ENCODE measurements at places on chromosomes 13 and 19.

DNA sequence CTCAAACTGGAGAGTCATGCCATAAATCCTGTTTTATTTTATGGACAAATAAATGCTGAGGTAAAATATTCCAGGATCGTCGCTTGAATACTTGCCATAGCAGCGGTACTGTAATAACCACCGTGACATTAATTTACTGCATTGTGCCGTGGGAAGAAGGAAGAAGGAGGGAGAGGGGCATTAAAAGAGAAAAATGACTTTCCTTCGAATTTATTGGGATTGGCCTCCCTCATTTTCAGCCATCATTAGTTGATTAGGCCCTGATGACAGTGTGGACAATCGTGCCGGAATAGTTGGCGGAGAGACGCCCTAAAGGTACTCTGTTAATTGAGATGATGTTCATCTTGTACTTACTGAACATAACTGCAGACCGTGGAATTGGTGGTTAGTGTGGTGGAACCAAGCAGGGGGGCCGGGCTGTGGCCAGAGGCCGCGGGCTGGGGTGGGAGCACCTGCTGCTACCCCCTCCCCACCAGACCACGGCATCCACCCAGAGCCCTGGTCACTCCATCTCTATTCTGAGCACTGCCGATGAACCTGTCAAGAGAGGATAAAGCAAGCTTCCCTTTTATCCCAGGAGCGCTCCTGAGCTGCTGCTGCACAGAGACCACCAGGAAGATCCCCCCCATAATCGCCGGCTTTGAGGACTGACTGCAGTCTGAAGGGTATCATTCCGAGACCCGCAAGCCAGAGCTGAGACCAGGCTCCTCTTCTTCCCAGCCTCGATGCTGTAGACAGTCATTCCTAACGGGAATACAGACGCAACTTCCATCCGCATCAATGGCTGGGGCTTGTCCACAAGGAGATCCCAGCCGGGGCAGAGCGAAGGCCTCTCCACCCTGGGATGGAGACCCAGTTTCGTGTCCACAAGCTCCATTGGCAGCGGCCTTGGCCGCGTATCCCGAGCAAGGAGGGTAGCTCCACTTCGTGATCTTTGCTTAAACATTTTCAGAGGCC is 168.3 kb upstream of the TSHZ3 start:
- no peak for DNase-seq

DNA sequence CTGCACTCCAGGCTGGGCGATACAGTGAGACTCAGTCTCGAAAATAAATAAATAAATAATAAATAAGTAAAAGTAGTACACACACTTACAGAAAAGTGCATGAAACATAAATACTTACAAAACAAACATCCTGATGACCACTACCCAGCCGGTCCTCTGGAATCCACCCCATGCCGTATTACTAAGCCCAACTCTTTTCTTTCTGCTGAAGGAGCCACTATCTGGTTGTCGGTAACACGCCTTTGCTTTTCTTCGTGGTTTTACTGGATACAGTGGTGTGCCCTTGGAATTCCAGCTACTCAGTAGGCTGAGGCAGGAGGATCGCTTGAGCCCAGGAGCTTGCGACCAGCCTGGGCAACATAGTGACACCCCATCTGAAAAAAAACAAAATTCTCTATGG is 39.4 kb downstream of the CELF5 start:
- no peak for DNase-seq

DNA sequence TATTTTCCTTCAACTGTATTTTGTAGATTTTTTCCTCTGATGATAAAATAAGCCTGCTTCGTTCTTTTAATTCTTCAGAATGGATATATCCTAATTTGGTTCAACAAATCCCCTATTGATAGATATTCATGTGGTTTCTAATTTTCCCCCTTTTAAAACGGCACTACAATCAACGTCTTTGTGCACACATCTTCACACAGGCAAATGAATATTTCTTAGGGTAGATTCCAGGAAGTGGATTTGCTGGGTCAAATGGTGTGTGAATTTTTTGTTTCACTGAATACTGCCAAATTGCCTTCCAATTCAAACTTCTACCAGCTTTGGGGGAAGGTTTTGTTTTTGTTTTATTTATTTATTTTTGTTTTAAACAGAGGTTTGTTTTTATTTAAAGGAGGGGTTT is 287.2 kb downstream of the FOXO1 start:
- no peak for DNase-seq

- no peak for DNase-seq
These were observed 447.3 kb downstream of the FGF9 start for GRCh38 chr13:22118158-22118557.

- peak; percentile 59 for DNase-seq
These were observed 260.0 kb downstream of the KLF12 start for GRCh38 chr13:73873940-73874830.

- no peak for DNase-seq
These were observed 2.9 kb upstream of the ZNF700 start for GRCh38 chr19:11921852-11922495.

DNA sequence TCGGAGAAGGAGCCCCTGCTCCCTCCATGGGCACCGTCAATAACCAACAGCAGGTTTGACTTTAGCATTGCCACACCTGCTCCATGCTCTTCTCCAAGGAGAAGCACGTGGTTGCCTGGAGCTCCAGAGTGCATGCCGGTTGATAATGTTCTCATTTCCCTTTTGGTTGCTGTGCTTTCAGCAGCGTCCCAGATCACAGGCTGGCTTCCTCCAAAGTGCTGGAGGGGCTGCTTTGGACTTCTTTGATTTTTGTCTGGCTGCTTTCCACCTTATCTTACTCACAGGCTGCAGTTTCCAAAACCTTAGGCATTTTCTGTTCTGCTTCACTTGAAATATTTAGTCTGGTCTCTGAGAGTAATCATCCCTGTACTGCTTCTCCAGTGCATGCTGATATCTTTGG is 123.8 kb upstream of the IRS2 start:
- DNase-seq, result no peak

- no peak for DNase-seq
These were observed 607.4 kb downstream of the EFNB2 start for GRCh38 chr13:105928048-105928447.

DNA sequence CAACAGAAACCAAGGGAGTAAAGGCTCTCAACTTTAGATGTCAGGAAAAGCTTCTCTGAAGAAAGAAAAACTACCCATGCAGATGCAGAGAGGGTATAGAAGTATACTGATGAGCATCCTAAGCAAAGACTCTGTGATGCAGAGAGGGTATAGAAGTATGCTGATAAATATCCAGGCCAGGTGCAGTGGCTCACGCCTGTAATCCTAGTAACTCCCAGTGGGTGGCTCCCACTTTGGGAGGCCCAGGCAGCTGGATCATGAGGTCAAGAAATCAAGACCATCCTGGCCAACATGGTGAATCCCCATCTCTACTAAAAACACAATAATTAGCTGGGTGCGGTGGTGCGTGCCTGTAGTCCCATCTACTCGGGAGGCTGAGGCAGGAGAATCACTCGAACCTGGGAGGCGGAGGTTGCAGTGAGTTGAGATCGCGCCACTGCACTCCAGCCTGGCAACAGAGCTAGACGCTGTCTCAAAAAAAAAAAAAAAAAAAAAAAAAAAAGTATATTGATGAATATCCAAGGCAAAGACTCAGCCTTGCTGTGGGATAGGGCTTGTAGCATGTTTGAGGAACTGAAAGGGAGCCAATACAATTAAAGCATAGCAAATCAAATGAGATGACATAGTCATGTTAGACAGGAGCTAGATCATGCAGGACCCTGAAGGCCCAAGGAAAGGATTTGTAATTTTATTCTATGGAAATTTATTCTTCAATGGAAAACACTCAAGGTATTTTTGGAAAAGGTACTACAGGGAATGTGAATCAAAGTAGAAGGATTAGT is 14.9 kb downstream of the UBL3 start:
- no peak for DNase-seq

DNA sequence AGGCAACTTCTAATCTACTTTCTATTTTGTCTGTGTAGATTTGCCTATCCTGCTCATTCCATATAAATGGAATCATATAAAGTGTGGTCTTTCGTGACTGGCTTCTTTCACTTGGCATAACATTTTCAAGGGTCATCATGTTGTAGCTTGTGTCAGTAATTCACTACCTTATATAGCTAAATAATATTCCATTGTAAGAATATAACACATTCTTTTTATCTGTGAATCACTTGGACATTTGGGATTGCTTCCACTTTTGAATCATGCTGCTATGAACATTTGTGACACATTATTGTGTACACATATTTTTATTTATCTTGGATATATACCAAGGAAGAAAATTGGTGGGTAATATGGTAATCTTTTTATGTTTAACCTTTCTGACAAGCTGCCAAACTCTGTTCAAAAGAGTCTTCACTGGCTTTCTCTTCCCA is 89.0 kb upstream of the CSNK1A1L start:
- no peak for DNase-seq

- no peak for DNase-seq
These were observed 5.9 kb upstream of the ZNF551 start for GRCh38 chr19:57675881-57676280.

DNA sequence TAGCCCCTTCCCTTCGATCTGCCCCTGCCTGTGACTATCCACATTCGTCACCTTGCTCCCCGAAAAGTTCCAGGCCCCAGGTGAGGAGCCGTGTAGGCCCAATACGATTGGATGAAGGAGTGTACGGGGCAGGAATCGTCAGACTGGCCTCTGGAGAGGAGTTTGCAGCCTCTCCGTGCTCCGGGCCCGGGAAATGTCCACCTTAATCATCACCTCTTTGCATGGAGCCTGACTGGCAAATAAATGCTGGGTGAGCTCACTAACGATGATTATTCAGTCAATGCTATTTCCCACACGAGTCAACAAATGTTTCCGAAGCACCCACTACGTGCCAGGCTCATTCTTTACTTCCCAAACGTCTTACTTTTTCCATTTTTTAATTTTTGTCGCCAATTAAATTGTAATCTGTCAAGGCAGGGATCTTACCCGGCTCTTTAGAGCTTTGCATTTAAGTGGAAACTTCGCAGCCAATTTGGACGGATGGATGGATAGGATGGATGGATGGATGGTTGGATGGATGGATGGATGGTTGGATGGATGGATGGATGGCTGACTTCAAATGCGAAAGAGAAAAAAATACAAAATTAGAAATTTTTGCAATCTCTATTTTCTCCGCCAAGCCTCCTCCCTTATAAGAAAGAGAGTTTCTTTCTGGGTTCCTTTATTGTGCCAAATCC is 45.8 kb downstream of the TGDS start:
- DNase-seq, result peak; percentile 26

- no peak for DNase-seq
These were observed 193.5 kb downstream of the TEX29 start for GRCh38 chr13:111513766-111514609.

DNA sequence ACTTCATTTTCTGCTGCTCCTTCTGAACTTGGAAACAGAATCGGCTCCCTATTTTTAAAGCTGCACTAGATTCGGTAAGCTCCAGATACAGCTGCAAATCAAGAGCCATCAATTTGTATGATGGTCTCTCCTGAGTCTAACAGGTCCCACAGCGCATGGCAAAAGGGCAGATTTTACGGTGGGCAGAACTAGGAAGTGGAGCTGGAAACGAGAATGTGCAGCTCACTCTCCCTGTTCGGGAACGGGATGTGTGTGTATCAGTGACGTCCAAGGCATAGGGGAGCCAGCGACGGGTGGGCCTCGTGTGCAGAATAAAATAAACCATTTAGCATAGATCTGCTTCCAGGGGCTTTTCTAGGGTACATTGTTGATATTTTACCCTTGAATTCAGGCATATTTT is 74.2 kb downstream of the COL4A1 start:
- DNase-seq, result no peak

GRCh38 chr13:59103004-59103768 is 1060.5 kb downstream of the DIAPH3 start:
- peak; percentile 49 for DNase-seq

- no peak for DNase-seq
These were observed 9.0 kb upstream of the ISYNA1 start for GRCh38 chr19:18446811-18447359.

DNA sequence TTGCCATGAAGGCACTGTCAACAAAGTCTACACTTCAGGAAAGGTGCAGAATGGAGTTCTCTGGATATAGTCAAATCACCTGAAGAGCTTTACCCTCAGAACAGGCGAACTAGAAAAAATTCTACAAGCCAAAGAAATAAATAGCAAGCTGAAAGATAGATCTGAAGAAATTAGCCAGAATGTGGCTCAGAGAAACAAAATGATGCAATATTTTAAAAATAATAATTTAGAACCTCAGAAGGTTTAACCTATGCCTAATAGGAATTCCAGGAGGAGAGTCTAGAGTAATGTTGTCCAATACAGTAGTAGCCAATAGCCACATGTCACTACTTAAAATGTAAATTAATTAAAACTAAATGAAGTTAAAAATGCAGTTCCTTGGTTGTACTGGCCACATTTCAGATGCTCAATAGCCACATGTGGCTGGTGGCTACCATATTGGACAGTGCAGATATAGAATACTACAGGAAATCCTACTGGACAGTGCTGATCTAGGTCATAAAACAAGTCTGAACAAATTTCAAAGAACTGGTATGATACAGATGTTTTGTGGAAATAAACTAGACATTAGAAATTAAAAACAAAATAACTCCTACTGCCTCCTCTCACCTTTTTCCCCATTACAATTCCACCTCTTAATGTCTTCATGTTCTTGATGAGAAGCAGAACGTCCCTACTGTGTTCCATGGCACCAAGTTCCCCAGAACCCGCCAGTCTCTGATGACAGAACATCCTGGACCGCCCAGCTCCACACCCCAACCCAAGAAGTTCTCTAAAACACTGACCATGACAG is 679 bp upstream of the CDADC1 start:
- no peak for DNase-seq

DNA sequence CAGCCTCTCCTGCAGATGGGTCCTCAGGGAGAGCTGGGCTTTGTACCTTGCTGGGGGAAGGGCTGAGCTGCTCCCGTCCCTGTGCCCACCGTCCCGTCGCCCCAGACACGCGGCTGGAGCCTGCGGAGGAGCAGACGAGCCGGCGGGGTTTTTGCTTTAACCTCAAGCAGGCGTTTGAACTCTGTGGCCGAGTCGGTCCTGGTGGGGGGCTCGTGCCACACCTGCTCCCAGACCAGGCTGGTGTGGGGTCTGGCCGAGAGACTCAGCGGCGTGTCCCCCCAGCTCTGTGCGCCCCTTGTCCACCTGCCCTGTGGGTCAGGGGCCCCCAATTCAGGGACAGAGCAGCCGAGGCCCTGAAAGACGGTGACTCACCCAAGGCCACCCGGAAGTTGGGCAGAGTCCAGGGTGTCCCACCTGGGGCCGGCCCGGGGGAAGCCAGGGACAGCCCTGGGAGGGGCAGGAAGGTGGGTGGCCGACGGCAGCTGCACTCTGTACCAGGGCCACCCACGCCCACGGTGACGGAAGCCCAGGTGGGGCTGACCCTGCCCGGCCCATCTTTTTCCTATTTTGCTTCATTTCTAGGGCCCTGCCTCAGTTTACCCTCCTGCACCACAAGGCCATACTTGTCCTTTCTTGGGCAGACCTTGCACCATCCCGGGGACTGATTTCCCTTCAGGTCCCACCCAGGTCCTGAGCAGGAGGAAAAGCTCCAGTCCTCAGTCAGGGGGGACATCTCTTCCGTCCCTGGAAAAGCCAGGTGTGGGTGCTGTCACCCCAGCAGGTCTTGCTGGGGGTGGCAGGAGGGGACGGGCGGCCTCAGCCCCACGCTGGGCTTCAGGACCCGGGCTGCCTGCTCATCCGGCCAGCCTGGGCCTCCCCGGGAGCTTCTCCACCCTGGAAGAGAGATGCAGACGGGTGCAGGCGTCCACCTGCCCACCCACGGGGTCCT is 5.3 kb downstream of the EFNA2 start:
- DNase-seq, result no peak

- DNase-seq, result no peak
These were observed 19.9 kb downstream of the POMP start for GRCh38 chr13:28678809-28679208.

Data from NCI-H524 treated with DMSO at 0.1 percent for 48 hours (cell line).